ENCODE measurements at places on chromosomes 7 and 10. TPM values are rescaled to one million over a fixed set of nuclear protein-coding genes. Genes with fewer than 3 reads are reported as not detected.
A peak's percentile ranks its signal among the peaks of the same experiment; 100 is the strongest.

GRCh38 chr7:39356172-39356925 lies 209.9 kb upstream of the YAE1 start:
- DNase-seq = no peak

Gene AKR1C8
- total RNA-seq = 0.94 TPM

Gene FAM237B
- not detected for total RNA-seq

DNA sequence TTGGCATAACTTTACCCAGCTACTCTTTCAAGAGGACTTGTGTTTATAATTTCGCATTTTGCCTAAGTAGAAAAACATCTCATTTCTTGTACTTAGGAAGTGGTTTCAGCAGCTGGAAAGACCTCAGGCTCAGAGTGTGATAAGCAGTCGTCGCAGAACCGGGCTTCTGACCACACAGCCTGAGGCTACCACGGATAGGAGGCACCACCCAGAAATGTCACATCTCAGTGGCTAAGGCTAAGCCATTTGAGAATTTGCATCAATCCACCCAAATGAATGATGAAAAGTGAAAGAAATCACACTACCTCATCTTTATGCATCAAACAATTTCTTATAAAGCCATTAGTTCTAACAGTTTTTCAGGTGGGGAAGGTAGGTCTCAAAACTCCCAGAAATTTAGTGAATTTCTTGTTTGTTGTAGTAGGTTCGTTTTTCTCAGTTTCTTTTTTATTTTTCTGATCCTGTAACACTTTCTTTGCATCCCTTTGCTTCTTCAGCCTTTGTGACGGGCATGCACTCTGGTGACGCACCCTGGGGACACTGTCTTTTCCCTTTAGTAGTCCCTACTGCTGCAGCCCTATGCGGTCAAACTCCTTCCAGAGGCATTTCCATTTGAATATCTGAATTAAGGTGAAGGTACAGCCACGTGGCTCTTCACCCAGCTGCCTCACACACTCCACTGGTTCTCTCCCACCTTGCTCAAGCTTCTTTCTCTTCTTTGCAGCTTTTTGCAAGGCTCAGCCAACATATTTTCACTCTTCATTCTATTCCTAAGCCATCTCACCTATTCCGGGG lies 68.5 kb downstream of the MAP3K8 start:
- DNase-seq = no peak

Gene KEL
- total RNA-seq = 2.3 TPM

DNA sequence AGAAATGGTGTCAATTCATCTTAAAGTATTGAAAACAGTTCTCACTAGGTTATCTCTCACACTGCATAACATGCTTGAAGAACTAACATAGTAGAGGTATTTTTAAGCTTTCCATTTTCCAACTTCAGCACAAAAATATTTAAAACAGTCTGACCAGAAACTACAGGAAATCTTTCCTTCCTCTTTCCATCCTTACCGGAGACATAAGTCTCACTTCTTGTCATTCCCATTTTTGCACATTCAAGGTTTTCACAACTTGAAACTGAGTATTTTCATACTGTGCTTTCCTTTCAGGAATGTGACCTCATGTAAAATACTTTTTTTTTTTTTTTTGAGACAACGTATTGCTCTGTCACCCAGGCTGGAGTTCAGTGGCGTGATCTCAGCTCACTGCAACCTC lies 45.2 kb downstream of the ARHGAP12 start:
- no peak for DNase-seq

Gene CACNB2
- 1.2 TPM for total RNA-seq

- no peak for DNase-seq
Measured at GRCh38 chr10:949446-949845, 17.9 kb upstream of the LARP4B start.

- no peak for DNase-seq
Measured at GRCh38 chr10:114654822-114655575, 3.1 kb downstream of the ABLIM1 start.

DNA sequence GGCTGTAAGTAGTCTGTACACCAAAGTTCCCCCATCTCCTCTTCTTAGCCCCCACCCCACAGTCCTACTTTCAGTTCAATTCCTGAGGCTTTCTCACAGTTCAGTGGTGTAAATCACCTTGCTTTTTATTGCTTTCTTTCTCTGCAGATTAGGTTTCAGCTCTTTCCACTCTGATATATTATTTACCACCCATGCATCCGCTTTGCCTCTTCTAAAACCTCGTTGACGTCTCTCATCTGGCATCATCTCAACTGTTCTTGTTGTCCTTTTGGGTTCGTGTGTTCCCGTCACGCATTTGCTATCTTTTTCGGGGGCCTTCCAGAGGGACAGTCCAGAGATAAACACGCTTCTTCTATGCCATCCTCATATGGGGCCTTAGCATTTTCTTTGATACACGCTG lies 597.9 kb upstream of the DPP6 start:
- no peak for DNase-seq

- peak; percentile 78 for DNase-seq
Measured at GRCh38 chr7:1460821-1461645, 1.8 kb upstream of the MICALL2 start.

Gene CYP2C8
- total RNA-seq = 0.49 TPM

DNA sequence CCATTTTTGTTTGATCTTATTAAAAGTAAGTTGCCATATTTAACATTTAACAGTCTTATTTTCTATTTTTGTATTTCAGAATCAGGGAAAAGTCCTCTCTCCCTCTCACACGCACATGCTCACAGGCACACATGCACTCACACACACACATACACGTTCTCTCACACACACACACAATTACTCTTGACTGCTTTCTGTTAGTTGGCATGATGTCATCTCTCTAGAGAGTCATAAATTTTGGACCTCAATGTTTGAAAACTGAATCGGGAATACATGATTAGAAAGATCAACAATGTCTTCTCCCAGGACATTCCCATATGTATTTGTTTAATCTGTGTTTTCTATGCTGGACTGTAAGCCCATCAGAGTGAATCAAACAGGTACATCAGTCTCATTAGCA lies 165.7 kb upstream of the AHR start:
- DNase-seq = no peak

Gene AGK
- total RNA-seq = 24.8 TPM

DNA sequence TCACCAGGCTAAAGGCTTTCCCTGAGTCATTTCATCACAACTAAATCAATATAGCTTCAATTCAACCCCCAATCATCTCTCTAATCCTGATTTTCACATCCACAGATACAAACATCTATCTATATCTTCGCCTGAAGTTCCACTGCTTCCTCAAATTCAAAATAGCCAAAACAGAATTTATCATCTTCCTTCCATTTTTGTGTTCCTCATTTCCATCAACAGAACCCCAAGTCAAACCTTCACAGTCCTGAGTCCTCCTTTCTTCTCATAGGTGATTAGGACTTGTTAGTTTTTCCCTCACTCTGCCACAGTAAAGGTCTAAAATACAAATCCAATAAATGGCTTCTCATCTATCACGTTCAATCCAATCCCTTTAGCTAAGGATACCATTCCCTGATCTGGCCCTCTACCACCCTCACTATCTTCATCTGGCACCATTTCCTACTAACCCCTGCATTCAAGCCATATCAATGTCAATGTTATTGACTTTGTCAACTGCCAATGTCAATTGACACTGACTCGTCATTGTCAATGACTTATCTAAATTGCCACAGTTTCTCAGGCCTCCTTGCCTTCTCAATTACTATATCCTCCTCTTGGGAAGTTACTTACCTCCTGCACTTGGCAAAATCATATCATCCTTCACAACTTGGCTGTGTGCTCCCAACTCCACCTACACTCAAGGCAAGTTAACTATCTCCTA lies 2.6 kb downstream of the HYCC1 start:
- DNase-seq = no peak

- DNase-seq = no peak
Measured at GRCh38 chr10:35852721-35853120, 210.6 kb upstream of the FZD8 start.

DNA sequence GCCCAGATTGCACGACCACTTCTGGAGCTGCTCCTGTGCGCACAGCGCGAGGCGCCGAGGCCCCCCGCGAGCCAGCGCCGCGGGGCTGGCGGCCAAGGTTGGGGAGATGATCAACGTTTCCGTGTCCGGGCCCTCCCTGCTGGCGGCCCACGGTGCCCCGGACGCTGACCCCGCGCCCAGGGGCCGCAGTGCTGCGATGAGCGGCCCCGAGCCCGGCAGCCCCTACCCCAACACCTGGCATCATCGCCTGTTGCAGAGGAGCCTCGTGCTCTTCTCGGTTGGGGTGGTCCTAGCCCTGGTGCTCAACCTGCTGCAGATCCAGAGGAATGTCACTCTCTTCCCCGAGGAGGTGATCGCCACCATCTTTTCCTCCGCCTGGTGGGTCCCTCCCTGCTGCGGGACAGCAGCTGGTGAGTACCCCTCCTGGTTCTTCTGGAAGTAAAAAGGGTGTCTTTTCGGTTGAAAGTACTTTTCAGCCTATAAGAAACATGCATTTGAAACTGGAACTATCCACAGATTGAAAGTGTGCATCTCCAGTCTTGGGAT lies 683 bp downstream of the INSIG1 start:
- DNase-seq = no peak

Gene ENO4
- total RNA-seq = 1.2 TPM

Gene CALML5
- total RNA-seq = not detected

DNA sequence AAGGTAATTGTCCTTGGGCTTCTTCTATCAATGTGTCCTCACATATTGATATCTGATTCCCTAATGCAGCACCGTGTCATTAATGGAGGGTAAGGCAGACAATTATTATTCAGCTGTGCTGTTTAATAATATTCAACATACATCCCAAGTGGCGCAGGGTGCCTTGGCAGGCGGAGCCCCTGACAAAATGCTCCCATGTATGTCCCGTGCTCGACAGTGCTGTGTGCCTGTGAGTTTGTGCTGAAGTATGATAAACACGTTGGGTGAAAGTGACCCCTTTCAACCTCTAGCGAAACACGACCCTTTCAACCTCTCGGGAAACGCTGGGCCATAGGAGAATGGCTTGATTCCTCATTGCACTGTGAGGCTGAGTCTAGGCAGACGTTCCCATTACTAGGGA lies 31.3 kb downstream of the PFKP start:
- DNase-seq = no peak

DNA sequence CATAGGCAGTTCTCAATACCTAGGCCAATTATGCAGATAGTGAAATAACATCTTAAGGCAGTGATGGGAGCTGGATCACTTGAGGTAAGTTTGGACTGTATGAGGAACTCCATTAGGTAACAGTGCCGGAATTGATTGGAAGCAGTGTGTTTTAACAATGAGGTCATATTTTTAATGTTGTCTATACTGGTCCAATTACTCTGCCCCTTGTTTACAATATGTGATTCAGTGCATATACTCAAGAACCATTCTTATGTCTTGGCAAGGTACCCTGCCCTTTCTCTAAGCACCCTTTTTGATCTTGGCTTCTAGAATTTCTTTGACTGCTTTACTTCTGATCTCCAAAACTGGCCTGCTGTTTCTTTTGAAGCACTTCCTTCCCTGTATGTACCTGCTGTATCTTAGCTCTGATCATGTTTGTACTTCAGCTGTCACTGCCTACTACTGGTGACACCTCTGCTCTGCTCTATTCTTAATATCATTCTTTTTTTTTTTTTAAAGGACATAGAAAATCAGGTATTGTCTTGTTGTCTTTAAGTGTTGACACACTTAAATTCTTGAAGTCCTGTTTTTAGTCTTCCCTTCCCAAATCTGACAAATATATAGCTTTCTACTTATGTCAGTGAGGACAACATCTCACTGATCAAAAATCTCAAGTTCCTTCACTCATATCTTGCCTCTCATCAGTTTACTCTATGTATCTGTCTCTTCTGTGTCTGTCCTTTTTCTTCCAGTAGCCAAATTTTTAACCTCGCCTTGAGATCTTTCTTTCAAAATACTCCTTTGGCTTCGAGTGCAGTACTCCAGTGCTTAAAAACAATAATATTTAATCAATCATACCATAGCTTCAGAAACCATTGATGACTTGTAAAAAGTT lies 46.4 kb upstream of the RPA3 start:
- DNase-seq = no peak

Gene ANKRD30A
- 0.09 TPM for total RNA-seq

Gene A1CF
- not detected for total RNA-seq

Gene FZD1
- total RNA-seq = 120 TPM

Gene SPACDR
- 3.6 TPM for total RNA-seq

DNA sequence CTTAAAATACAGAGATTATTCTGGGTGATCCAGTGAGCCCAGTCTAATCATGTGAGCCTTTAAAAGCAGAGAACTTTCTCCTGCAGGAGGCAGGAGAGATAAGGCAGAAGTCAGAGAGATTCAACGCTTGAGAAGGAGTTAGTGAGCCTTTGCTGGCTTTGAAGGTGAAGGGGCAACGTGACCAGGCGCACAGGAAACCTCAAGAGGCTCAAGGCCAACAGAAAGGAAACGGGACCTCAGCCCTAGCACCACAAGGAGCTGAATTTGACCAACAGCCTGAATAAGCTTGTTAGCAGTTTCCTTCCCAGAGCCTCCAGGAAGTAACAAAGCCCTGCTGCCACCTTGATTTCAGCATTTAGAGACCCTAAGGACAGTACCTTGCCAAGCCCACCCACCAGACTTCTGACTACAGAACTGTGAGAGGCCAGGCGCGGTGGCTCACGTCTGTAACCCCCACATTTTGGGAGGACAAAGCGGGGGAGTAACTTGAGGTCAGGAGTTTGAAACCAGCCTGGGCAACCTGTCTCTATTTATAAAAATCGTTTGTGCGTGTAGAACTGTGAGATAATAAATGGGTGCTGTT lies 87.3 kb upstream of the KAT6B start:
- DNase-seq = no peak

Gene STMP1
- 36.2 TPM for total RNA-seq

- no peak for DNase-seq
Measured at GRCh38 chr10:28797904-28798371, 120.6 kb downstream of the BAMBI start.

GRCh38 chr10:132884041-132884440 lies 58.3 kb downstream of the CFAP46 start:
- peak; percentile 45 for DNase-seq

DNA sequence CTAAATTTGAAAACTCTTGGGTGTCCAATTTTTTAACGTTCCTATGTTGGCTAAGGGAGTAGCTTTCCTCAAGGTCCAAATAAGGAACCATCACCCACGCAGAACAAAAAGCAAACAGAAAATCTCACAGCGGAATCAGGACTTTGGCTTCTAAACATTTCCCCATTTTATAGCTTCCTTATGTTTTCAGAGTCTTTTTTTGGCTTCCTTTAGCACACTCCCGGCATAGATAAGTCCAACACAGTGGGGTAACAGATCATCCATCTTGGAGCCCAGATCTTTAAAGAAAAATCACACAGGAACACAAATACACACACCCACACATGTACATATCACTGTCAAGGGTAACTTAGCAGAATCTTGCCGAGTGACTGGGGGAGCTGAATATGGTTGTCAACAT lies 4.2 kb upstream of the TCF7L2 start:
- no peak for DNase-seq

DNA sequence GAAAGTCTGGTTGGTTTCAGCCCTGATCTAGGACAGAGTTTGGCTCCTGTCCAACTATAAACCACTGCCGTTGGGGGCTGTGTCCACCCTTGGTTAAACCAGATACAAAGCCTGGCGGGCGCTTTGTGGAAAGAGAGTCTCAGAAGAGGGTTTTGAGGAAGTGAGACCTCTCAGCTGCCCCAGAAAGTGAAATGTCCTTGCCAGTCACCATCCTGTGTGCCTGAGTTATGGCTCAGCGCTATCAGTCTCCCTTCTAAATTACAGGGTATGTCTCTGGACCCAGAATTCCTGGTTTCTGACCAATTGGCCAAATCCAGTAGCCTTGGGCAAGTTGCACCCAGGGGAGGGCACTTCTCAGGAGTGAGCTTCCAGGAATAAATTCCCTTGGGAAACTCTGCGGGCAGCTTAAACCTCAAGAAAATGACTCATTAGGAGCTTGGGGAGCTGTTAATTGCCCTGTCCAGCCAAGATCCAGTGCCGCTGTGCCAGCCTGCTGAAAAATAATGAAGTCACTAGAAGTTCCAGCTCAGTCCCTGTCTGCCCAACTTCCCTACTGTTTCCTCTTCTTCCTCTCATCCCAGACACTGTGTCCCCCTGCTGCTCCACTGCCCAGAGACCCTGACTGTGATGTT lies 66.7 kb upstream of the PDZD8 start:
- DNase-seq = no peak

All from sciatic nerve (tissue), 2 donors.